ENCODE measurements at places on chromosomes 6 and 20.

- no peak for DNase-seq
Observed at GRCh38 chr6:159002432-159003155, 2.6 kb upstream of the RSPH3 start.

DNA sequence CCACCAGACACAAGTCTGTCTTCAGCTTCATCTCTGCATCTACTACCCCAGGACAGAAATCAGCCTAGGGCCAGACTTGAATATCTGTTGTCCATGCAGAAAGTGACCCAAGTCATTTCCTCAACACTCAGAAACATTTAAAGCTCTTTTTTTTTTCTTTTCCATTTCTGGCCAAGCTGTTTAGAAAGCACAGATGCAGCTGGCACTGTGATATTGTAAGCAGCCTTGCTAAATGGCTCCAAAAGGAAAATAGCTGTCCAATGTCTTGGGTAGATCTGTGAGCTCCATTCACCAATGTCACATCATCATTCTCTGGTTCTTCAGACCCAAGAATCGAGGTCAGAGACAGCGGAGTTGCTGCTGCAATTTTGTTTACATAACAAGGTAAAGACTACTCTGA lies 174.2 kb downstream of the PDE7B start:
- no peak for DNase-seq

- no peak for DNase-seq
Observed at GRCh38 chr6:22024973-22025467, 271.8 kb downstream of the PRL start.

DNA sequence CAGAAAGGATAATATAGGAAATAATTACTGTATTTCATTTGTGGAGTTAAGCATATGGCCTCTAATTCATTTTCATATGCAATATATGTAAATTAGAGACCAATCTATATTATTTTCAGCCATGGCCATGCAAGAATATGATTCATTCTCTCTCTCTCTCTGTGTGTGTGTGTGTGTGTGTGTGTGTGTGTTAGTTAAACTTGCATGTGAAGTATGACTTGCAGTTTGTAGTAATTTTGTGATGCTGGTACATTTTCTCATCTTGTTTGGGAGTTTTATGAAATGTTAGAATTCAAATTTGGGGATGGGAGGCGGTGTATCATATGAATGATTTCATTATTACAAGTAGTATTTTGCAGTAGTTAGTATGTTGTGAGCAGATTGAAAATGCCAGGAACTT lies 74.8 kb downstream of the JARID2 start:
- no peak for DNase-seq

DNA sequence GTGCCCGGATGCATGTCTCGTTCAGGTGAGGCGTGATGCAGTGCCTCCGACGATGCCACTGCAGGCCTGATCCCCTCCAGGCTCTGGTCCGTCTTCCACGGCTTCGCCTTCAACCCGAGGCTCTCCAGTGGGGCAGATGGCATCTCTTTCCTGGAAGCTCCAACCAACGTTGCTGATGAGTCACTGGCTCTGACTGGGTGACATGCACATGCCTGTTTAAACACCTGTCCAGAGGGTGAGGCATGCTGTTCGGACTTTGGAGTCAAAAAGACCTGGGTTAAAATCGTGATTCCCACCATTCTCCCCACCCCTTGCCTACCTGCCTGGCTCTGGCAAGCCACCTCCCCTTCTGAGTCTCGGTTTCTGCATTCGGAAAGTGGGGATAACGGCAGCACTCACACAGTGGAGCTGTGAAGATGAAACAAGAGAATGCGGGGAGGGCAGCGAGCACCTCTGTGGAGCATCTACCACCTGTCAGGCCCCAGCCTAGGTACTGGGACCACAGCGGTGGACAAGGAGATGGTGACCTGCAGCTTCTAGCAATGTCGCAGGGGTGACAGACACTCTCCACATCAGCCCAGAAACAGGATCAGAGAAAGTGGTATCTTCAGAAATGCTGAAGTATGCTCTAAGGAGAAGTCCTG lies 8.5 kb upstream of the EDN3 start:
- no peak for DNase-seq

DNA sequence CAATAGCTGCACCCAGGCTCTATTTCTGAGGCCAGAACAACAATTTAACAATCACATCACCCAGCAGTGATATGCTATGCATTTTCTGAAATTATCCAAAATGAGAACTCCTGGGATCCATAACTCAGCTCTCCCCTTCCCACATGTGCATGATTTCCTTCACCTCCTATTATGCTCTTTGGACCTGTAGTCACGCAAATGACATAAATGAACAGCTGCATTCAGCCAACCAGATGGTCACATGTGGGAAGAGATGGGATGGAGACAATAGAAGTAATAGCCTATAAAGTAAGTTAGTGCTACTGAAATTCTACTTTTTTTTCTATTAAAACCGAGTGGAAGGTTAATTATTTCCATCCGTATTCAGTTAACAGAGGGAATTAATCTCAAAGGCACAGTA lies 662.1 kb upstream of the ID4 start:
- DNase-seq, result no peak

- no peak for DNase-seq
Observed at GRCh38 chr6:39452306-39453145, 130.0 kb upstream of the KCNK16 start.

- DNase-seq, result no peak
Observed at GRCh38 chr20:47201074-47201730, 155.3 kb downstream of the ZMYND8 start.

DNA sequence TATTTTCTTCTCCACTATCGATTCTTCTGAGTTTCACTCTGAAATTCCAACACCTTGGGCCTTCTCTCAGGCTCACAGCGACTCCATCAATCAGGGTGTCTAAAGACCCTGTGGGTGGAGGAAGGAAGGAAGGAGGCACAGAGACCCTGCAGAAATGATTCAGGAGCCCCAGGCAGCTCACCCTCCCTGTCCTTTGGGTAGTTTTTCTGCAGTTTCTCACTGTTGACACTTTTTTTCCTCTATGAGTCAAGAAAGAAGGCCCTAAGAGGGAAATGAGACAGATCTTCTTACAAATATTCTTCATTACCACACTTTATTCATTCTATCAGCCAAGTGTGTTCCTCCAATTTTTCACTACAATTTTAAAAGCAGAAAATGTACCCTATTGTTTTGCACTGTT lies 34.2 kb upstream of the TBXT start:
- no peak for DNase-seq

GRCh38 chr6:149233056-149233715 lies 84.3 kb upstream of the TAB2 start:
- DNase-seq, result no peak

DNA sequence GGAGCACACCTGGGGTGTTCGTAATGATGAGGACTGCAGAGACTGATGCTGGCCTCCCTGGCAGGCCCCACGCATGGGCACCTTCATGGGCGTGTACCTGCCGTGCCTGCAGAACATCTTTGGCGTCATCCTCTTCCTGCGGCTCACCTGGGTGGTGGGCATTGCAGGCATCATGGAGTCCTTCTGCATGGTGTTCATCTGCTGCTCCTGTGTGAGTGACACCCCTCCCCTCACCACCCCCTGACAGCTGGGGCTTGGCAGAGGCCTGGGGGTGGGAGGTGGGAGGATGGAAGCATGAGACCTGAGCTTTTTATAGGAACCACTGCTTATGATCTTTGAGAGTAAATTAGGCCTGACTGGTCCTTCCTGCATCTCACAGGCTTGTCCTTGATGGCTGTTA lies 6.7 kb downstream of the SLC12A5 start:
- DNase-seq, result no peak

- DNase-seq, result no peak
Observed at GRCh38 chr6:160391419-160392116, 43.4 kb downstream of the SLC22A3 start.

DNA sequence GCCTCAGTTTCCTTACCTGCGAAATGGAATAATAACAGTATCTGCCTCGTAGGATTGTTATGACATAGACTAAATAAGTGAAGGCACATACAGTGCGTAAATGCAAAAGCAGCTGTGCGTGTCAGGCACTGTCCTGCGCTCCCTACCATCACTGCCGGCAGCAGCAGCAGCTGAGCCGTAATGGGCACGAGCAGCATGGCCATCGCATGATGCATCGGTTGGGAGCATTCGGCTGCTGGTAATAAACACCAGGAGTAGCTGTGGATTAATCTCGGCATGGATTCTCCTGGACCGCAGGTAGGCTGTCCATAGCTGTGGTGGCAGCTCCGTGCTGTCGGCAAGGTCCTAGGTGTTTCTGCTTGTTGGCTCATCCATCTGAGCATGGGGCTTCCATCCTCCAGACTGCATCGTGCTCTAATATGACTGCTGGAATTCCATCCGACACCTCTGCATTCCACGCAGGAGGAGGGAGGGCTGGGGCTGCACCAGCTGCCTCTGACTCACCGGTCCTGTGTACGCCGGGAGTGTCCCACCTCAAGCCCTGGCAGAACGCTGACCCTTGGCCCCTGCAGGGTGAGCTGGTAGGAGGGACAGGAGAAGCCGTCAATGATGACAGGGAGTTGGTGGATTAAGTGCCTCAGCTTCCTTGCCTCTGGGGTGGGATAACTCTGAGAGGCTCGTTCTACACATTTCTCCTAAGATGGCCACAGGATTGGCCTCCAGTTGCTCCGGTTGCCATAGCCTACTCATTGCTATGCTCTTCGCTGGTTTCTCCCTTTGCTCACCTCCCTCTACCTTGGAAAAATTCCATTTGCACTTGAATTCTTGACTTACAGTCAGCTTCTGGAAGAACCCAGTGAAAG lies 100.9 kb upstream of the PMEPA1 start:
- no peak for DNase-seq

DNA sequence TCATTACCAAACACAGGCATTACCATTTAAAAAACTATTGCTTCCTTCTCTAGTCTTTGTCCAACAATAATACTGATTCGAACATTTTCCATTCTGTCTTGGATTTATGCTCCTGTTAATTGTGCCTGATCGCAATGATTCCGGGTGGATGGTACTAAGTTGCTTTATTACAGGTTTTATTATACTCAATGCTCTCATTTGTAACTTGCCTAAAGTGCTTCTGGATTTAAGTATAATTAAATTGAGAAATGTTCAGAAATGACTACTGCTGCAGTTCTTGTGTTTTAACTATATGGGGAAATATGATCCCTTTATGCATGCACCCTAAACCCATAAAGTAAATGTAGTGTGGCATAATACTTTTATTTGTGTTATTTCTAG lies 7.2 kb downstream of the TFAP2A start:
- DNase-seq, result no peak

- DNase-seq, result no peak
Observed at GRCh38 chr6:43475516-43475915, 1.9 kb upstream of the TJAP1 start.

DNA sequence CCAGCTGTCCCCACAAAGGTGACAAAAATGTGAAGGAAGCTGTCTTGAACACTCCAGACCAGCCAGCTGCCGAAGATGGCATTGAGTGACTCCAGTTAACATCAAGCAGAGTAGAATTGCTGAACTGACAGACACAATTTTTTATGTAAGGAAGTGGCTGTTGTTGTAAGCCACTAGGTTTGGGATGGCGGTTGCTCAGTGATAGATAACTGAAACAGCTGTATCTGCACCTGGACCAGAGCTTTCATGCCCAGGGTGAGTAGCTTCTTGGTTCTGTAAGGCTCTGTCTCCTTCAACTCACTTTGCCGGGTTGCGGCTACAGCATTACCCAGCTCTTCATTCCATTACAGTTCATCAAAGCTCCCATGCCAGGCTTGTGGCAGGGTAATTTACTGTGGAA lies 49.7 kb upstream of the DDR1 start:
- no peak for DNase-seq

DNA sequence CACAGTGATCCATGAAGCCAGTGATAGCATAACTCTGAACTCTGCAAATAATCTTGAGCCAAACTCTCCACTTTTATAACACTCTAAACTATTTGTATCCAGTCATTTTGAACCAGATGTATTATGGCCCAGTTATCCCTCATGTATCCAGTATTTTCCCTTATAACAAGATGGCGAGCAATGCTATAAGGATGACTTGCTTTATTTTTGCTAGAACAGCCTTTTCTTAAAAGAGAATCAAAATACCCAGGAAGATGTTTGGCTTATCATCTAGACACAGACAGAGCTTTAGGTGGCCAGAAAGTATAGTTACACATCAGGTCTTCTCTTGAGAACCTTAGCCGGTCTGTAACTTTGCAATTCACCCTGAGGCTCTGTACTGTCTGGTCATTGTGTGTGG lies 81.0 kb downstream of the DOK5 start:
- no peak for DNase-seq

GRCh38 chr6:35078226-35078850 lies 62.8 kb downstream of the TCP11 start:
- no peak for DNase-seq

GRCh38 chr6:117025310-117025709 lies 148.3 kb downstream of the RFX6 start:
- no peak for DNase-seq

DNA sequence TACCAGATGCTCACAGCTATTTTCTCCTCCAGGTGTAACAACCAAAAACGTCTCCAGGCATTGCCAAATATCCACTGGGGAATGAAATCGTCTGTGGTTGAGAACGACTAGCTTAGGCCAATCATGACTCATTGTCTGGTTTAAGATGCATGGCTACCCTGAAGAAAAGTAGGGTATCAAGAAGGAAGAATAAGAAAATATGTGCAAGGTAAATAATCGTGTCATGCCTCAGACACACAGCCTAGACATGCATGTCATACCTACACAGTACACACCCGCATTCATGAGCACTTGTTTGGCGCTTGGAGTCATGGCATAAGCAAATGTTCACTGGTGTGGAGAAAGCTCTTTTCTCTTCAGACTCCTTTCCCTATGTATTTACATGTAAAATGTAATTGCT lies 745.7 kb downstream of the MAFB start:
- DNase-seq, result no peak

- DNase-seq, result no peak
Observed at GRCh38 chr20:32336918-32337347, 21.2 kb upstream of the ASXL1 start.

DNA sequence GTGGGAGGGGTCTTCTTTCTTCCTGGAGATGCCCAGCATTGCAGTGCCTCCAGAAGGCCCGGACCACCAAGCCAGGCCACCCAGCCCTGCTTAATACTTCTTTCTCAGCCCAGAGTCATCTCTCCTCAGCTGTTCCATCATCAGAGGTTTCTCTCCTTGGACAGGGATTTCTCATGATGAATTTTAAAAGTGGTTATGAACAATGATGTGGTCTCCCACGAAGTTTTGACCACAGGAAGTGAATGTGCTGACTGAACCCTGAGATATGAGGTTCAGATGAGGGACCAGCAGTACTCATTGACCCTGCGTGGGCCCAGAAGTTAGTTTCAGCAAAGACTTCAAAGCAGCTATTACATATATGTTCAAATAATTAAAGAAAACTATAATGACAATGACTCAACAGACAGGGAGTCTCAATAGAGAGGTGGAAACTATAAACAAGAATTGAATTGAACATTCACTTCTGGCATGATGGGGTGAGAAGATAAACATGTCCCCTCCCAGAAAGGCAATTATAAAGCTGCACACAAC lies 114.5 kb upstream of the SLC22A16 start:
- DNase-seq, result no peak
